ENCODE measurements at places on chromosomes 7 and 10.

GRCh38 chr7:19575909-19576557, 132.8 kb downstream of the POLR1F start:
- DNase-seq: no peak

DNA sequence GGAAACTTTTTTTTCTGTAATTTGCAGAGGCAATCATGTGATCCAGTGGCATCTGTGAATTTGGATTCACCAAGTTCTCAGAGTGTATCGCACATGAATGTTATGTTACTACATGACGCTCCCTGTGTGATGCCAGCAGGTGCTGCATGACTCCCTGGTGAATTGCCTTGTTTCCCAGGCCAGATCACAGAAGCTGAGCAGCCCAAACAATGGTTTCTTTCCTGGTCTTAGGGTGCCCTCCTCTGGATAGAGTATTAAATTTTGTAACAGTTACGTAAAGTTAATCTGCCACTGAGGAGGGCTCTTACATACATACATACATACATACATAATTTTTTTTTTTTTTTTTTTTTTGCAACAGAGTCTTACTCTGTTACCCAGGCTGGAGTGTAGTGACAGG, 3.6 kb downstream of the ZSCAN21 start:
- peak; percentile 26 for DNase-seq

GRCh38 chr7:5005066-5005465, 40.6 kb upstream of the RBAK start:
- DNase-seq: no peak

DNA sequence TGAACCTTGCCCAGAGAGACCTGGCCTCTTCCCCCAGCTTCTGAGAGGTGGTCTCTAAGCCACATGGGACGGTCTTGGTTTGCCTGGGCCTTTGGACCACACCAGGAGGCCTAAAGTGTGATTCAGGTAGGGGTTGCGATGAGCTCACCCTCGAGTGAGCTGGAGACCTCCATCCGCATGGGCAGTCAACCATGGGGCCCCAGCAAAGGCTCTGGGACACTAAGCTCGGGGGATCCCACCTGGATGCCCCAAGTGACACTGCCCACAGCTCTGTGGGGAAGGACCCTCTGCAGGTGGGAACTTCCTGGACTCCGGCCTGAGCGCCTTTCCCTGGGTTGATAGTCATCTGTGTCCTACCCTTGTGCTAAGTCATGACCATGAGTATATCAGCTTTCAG, 57.1 kb upstream of the FAM20C start:
- no peak for DNase-seq

DNA sequence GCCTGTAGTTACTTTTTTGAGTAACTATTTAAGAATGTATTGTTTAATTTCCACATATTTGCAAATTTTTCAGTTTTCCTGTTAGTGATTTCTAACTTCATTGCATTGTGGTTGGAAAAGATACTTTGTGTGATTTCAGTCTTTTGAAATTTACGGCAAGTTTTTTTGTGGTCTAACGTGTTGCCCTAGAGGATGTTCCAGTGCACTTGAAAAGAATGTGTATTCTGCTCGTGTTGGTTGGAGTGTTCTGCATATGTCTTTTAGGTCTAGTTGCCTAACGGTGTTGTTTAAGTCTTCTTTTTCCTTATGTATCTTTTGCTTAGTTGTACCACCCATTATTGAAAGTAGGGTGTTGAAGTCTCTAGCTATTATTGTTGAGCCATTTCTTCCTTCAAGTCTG, 59.7 kb downstream of the LCOR start:
- DNase-seq: no peak

DNA sequence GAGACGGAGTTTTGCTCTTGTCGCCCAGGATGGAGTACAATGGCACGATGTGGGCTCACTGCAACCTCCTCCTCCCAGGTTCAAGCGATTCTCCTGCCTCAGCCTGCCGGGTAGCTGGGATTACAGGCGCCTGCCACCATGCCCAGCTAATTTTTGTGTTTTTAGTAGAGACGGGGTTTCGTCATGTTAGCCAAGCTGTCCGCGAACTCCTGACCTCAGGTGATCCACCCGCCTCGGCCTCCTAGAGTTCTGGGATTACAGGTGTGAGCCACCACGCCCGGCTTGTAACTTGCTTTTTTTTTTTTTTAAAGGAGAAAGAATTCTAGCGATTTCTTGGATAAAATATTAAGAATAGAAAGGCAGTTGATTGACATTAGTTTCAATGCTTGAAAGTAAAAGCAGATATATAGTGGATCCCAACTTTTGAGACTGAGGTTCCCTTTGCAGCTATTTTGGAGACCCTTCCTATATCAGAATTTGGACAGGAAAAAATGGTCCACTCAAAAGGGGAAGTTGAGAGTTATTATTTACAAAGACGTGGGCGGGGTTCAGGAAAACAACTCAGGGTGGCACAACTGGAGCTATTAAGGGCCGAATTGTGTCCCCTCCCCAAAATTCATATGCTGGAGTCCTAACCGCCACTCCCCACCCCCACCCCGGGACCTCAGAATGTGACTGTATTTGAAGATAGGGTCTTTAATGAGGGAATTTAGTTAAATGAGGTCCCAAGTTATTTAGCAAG, 1.3 kb upstream of the ERCC6 start:
- no peak for DNase-seq

DNA sequence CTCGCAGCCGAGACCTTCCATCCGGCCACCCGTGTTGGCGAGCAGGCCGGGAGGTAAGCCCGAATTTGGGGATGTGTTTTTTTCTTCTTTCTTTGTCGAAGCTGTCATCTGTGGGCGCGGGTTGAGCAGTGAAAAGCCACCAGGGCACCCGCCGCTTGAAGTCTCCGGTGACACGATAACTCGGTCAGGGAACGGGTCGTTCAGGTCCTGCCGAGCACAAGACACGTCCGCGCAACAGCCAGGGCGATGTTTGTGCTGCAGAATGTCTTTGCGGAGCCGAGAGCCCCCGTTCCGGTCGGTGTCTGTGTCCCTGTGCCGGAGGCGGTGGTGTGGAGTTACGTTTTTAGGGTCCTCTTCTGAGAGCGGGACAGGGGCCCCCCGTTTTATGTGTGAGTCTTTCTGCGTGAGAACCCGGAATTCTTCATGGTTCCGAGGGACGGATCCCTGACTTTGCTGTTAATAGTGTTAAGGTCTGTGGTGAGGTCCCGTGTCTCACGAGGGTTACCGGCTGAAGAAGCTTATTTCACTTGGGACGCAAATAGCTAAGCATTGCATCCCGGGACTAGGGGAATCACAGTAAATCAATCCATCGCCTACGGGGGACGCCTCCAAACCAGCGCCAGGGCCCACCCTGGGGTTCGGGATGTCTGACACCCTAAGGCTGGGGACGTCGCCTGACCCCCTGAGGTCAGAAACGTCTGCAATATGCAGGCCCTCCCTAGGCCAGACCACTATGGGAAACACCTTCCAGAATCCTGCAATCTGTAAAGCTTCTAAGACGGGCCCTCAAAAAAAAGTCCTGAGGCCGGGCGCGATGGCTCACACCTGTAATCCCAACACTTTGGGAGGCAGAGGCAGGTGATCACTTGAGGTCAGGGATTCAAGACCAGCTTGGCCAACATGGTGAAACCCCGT, 99.5 kb downstream of the ELFN1 start:
- no peak for DNase-seq

DNA sequence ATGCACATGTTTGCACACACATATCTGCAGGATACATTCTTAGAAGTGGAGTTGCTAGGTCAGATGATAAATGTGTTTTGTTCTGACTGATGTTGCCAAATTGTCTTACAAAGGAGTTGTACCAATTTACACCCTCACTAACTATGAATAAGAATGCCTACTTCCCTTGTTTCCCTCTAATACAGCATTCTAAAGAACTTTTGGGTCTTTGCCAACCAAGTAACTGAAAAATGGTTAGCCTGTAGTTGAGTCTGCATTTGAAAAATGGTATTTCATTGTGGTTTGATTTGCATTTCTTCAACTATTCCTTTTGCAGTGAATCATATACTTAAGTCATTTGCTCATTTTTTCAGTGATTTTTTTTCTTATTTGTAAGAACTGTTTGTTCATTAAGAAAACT, 48.4 kb downstream of the TMEM26 start:
- no peak for DNase-seq

DNA sequence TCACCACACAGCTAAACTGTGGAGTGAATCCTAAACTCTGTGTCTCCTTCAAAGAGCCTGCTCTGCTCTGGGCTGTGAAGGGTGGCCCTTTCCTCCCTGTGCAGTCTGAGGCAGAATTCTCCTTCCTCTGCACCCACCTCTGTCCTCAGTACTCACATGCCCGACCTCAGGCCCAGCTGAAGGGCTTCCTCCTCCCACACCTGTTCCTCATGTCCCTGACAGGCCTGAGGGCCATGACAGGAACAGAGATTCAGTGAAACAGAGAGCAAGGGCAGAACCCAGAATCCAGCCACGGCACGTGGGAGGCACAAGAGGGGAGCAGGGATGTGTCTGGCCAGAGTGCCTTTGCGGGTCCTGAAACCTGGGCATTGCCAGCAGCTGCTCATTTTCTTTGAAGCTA, 13.9 kb downstream of the CREB3L2 start:
- DNase-seq: no peak

DNA sequence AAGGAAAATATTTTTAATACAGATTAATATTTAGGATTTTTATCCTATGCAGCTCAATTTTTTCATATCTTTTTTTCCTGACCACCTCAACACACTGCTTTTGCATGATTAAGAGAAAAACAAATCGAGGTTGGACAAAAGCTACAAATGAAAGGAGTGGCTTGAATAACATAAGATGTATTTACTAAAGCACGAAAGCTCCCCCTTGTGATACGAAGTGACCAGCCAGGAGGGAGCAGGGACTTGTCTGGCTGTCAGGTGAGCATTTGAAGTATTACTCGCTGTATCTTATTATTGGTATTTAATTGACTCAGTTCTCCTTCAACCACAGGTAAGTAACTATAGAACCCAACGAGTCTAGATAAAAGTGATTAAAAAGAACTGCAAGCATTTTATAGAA, 265.2 kb upstream of the PHF14 start:
- DNase-seq: peak; percentile 79

DNA sequence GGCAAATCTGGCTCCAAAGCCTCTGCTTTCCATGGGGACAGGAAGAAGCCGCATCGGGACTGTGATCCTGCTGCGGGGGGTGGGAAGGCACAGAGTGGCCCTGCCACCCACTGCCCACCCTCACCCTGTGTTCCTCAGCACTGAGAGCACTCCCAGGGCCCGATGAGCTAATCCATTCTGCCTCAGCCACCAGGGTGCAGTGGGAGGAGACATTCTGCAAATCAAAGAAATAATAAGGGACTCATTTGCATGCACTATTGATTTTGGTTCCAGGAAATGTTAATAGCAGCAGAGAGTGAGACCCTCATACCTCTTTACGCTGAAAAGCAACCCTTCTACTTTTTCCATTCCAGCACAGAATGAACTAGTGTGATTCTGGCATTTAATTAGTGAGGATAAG, 572.8 kb downstream of the INHBA start:
- no peak for DNase-seq

DNA sequence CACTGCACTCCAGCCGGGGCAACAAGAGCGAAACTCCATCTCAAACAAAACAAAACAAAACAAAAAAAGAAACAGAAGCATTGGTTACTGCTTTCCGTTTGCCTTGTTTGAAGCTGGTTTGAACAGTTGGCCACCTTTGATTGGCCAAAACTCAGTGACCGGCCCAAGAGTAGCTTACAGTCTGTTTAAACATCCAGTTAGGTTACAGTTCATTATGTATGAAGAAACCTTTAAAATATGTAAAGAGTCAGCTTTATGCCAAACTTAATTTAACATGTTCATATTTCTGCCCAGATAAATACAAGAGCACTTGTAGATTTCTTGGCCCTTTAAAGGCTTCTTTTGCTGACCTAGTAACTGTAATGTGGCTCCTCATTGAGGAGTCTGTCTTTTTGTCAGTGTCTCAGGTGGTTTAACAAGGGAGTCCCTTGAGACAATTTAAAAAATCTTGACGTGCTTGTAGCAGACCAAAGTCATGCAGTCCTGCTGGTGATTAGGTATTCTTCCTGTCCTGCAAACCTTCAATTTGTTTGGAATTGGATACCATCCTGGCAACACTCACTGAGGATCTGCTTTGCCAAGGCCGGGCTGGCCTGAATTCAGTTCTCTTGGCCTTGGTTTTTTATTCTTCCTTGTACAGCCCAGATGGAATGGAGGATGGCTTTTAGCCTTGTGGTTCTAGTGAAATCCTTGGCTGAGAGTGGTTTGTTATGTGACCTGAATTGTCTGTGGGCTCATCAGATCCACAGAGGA, 128.9 kb downstream of the PLXDC2 start:
- DNase-seq: no peak

- DNase-seq: peak; percentile 65
Measured at GRCh38 chr7:157769086-157769485, 432.3 kb downstream of the DNAJB6 start.

GRCh38 chr10:131774681-131775085, 126.1 kb upstream of the PPP2R2D start:
- no peak for DNase-seq

DNA sequence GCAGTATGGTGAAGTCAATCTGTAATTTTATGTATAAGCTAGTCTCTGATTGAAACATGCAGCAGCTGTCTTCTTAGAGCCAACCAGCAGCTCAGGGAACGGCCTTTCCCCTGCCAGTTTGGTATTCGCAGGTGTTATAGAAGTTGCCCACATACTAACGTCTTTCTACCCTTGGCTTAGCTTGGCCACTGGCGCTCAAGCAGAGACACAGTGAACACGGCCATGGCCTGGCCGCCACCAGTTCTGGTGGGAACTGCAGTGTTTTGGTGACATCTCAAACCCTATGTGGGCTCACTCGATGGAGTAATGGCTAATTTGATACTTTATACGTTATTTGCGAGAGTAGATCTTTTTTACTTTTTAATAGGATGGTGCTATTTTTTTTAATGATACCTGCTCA, 17.1 kb downstream of the EIF4H start:
- no peak for DNase-seq

GRCh38 chr10:43775384-43775783, 126.7 kb upstream of the ZNF32 start:
- DNase-seq: no peak

- no peak for DNase-seq
Measured at GRCh38 chr10:76382381-76382851, 951.0 kb downstream of the LRMDA start.

GRCh38 chr7:99365318-99366141, 9.0 kb upstream of the ARPC1B start:
- DNase-seq: no peak

GRCh38 chr10:110335314-110336064, 30.8 kb upstream of the SMNDC1 start:
- no peak for DNase-seq

DNA sequence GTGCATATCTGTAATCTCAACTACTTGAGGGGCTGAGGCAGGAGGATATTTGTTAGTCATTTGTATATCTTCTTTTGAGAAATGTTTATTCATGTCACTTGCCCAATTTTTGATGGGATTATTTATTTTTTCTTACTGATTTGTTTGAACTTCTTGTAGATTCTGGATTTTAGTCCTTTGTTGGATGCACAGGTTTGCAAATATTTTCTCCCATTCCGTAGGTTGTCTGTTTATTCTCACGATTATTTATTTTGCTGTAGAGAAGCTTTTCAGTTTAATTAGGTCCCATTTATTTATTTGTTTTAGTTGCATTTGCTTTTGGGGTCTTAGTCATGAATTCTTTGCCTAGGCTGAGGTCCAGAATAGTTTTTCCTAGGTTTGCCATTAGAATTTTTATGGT, 44.1 kb upstream of the OSBPL3 start:
- DNase-seq: no peak

- DNase-seq: no peak
Measured at GRCh38 chr10:84356928-84357327, 28.5 kb downstream of the CCSER2 start.

- no peak for DNase-seq
Measured at GRCh38 chr7:137402536-137403352, 59.2 kb upstream of the PTN start.

Data from NCI-H748 treated with DMSO at 0.1 percent for 48 hours (cell line).